Bronchial smooth muscle cell (primary cell): ENCODE measurements at places on chromosomes 5 and 9. TPM values are rescaled to one million over a fixed set of nuclear protein-coding genes. Genes with fewer than 3 reads are reported as not detected.

SH3GL2 gene
- total RNA-seq, result not detected in 2 replicates

ADCY2 gene
- under 0.01 TPM in 1 of 2 replicates, not detected in the other for total RNA-seq

TTC39B gene
- 6.9 and 9.1 TPM in 2 replicates for total RNA-seq

KLF9 gene
- 18.8 and 22.5 TPM in 2 replicates for total RNA-seq

SLC4A9 gene
- total RNA-seq, result not detected in 2 replicates

FOXI1 gene
- total RNA-seq, result not detected in 2 replicates

TAF11L11 gene
- not detected in 2 replicates for total RNA-seq

NMUR2 gene
- total RNA-seq, result not detected in 2 replicates

SNCB gene
- total RNA-seq, result 0.09 and 0.32 TPM in 2 replicates

FSD1L gene
- total RNA-seq, result 3.6 and 4.6 TPM in 2 replicates

STPG3 gene
- total RNA-seq, result 0.16 TPM in 1 of 2 replicates, not detected in the other

TXNDC8 gene
- not detected in 2 replicates for total RNA-seq

C5orf63 gene
- 1.7 and 3.6 TPM in 2 replicates for total RNA-seq

WDR31 gene
- 2.8 and 3.8 TPM in 2 replicates for total RNA-seq

PCDHGA11 gene
- total RNA-seq, result 7.0 and 12.0 TPM in 2 replicates

FGF1 gene
- total RNA-seq, result 0.34 and 0.47 TPM in 2 replicates

NOL8 gene
- total RNA-seq, result 18.2 and 22.4 TPM in 2 replicates

RAD17 gene
- 11.6 and 15.1 TPM in 2 replicates for total RNA-seq

PCDHGB3 gene
- total RNA-seq, result 5.1 and 5.4 TPM in 2 replicates

MED27 gene
- 9.9 and 11.6 TPM in 2 replicates for total RNA-seq
